ENCODE measurements at places on chromosomes 3 and 15.

- no peak for DNase-seq
Observed at GRCh38 chr3:181729341-181729869, 17.7 kb downstream of the SOX2 start.

GRCh38 chr3:4409971-4410573 is 57.0 kb downstream of the SUMF1 start:
- no peak for DNase-seq

- DNase-seq, result peak; percentile 86
Observed at GRCh38 chr15:75672646-75673425, 25.1 kb downstream of the SNX33 start.

GRCh38 chr3:69119138-69119537 is 3.3 kb downstream of the LMOD3 start:
- no peak for DNase-seq

GRCh38 chr15:48307586-48307985 is 23.6 kb upstream of the DUT start:
- no peak for DNase-seq

GRCh38 chr3:122502941-122503340 is 11.8 kb downstream of the KPNA1 start:
- DNase-seq, result no peak

- no peak for DNase-seq
Observed at GRCh38 chr3:135766115-135766514, 199.4 kb upstream of the PPP2R3A start.

GRCh38 chr3:98020412-98020811 is 14.7 kb downstream of the GABRR3 start:
- no peak for DNase-seq

DNA sequence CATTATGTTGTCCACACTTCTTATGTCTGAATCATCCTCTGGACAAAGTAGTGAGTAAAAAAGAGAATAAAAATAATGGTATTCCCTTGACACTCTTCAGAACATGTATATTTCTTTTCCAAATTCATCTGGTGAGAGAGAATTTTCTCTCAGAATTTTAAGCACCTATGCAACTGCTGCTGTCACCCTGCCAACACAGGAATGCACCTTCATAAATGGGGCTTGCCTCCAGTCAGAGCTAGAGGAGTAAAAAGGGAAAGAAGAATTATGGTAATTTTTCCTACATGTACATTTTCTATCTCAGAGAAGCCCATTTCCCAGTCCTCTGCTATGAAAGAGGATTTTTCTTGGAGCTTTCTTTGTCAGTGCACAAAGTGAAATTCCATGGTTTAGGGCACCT is 92.2 kb upstream of the ALCAM start:
- DNase-seq, result no peak

- no peak for DNase-seq
Observed at GRCh38 chr15:59654046-59654445, 3.3 kb downstream of the GTF2A2 start.

- no peak for DNase-seq
Observed at GRCh38 chr15:71598741-71599140, 211.6 kb upstream of the NR2E3 start.

DNA sequence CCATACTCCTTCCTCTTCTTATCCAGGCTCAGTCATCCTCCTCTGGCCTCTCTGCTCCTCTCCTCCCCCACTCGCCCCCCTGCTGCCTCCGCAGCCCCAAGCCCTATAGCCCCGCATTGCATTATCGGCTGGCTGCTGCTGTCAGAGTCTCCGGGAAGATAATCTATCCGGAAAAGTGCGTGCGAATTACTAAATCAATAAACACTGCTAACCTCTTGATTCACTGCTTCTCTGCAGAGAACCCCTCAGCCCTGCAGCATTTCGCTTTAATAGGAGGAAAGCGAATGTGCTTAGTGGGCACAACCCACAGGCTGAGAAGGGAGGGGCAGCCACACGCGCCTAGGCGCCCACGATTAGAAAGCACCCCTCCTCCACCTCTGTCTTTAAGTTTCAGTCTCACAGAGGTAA is 167.6 kb downstream of the ABHD5 start:
- DNase-seq, result no peak

- no peak for DNase-seq
Observed at GRCh38 chr3:53190659-53191058, 29.6 kb downstream of the PRKCD start.

GRCh38 chr3:150887031-150887430 is 18.2 kb downstream of the MINDY4B start:
- no peak for DNase-seq

GRCh38 chr15:40990789-40991188 is 37.5 kb downstream of the CHAC1 start:
- DNase-seq, result no peak

GRCh38 chr15:66941791-66942190 is 123.6 kb upstream of the SMAD3 start:
- DNase-seq, result no peak

DNA sequence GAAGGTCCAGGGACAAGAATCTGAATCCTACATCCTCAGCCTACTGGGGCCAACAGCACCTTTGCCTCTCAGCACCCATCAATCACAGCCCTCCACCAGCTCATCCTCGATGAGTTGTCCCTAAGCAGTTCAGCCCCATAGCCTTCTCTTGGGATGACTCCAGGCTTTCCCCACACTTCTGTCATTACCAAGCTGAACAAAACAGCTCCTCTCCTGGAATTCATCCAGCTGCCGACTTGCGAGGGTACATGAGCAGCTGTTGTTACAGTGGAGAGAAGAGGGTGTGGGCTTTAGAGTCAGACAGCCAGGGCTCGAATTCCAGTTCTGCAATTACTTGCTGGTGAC is 69.0 kb upstream of the THBS1 start:
- no peak for DNase-seq

GRCh38 chr15:80211976-80212375 is 40.0 kb downstream of the CTXND1 start:
- no peak for DNase-seq

GRCh38 chr15:88704791-88705768 is 66.3 kb downstream of the ISG20 start:
- no peak for DNase-seq

DNA sequence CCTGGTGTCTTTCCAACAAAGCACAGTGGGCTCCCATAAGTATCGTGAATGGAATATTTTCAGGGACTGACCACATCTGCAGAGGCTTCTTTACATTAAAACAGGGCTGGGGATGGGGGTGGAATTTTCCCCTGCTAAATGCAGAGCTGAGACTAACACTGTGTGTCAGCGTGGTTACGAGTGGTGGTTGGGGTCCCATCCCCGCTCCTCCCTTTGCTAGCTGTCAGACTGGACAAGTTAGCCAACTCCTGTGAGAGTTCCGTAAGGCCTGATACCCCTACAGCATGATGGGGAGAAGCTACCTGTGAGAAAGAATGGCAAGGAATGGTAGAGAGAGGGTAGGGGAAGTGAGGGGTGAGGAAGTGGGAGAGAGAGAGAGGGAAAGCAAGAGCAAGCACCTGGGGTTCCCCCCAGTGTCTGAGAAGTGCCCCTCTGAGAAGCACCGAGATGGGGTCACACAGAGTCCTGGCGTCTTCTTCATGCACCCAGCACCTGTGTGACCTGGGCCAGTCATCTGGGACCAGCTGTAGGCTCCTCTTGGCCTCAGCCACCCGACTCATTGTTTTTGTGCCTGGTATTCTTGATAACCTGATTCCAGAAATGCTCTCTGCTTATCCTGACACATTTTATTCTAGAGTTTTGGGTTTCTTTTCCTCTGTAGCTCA is 395.8 kb downstream of the CACNA2D3 start:
- DNase-seq, result no peak

DNA sequence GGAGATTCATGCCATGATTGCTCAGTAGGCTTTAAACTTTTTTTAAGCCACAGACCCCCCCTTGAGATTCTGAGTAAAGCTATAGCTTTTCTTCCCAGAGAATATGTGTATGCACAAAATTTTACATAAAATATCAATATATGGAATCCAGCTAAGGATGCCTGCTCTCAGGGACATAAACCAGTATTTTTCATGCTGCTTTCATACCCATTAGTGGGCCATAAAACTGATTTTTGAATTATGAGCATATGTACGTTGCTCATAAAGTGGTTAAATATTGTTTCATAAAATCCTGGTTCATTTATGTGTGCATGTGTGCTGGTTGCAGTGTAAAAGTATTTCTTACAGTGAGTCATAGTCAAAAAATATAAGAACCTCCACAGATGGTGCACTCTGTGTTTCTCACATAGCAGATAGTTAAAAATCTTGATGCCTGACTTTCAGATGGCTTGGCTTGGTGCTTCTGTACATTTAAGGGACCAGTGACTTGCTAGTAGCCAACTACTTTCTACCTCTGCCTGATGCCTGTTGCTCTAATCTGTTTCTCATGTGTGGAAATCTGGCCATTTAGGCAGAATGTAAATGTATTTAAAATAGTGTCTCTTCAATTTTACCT is 71.9 kb downstream of the ARHGEF26 start:
- DNase-seq, result no peak

DNA sequence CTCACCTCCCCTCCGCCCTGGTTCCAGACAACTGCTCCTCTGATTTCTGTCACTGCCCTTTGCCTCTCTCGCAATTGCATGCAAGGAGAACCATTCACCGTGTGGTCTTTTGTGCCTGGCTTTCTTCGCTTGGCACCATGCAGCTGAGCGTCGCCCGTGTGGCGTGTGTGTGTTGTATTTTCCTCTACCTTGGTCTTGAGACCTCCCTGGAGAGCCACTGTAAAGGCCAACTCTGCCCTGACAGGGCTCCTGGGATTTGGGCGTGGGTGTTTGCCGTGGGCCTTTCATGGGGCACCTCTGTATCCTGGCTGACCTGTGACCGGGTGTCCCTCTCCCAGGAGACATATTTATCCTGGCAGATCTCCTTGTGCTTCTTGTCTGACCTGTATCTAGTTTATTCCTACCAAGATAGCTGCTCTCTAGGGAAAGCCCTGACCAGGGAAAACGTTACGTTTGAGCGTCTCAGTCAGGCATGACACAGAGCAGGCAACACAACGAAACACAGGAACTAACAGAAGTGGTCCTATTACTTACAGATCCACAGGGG is 2.0 kb upstream of the PIGZ start:
- no peak for DNase-seq

DNA sequence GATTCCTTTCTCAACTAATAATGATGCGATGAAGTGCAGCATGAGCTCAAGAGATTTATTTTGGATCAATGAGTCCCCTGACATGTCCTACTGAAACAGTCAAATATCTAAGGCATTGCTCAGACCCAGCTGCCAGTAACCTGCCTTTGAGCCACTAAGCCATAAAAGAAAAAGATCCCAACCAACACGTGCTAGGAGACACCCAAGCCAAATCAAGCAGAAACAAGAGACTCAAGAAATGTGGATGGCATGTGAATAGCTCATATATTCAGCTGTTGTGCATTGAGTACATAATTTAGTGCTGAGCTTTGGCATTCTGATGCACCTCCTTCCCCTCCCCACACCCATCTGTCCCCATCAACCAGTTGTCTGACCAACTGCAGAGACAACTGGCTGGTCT is 29.2 kb downstream of the GJD2 start:
- DNase-seq, result peak; percentile 91

GRCh38 chr3:129756871-129757270 is 136.6 kb downstream of the TMCC1 start:
- DNase-seq, result no peak

DNA sequence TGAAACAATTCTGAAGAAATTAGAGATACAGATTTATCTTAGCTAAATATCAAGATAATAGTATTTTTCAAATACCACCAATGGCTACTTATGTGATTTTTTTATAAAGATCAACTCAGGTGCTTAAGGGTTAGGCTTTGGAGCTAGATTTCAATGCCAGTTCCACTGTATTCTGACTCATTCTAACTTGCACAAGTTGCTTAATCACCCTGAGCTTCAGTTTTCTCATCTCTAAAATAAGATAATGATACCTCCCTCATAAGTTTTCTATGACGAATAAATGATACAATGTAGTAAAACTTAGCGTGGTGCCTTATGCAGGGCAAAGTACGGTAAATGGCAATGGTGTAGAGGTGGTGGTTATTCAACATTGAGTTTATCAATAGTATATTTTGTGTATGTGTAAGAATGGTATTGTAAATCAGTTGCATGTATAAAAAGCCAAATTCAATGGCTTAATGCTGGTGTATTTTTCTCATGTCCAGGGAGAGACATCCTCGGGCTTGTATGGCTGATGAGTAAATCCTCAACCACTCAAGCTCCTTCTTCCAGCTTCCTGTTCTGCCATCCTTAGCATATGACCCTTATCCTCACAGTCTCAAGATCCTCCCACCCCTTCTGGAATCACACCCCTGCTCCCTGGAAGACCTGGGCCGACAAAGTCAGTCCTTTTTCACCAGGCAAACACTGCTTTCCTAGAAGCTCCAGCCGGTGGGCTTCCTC is 505.9 kb upstream of the CFAP20DC start:
- DNase-seq, result no peak

Data from HS-27A (cell line).